Suppressor macrophage treated with lipopolysaccharide for 4 hours (primary cell): ENCODE measurements at places on chromosomes 3 and 15.

DNA sequence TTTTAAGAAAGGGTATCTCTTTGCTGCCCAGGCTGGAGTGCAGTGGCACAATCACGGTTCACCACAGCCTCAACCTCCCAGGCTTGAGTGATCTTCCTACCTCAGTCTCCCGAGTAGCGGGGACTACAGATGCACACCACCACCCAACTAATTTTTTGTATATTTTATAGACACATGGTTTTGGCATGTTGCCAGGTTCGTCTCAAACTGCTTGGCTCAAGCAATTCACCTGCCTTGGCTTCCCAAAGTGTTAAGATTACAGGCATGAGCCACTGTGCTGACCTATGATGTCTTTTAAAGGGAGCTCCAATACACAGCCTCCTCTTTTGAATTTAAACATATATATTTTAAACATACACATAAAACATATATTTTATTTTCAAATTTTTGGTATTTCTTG lies 60.9 kb downstream of the SLC9C1 start:
- DNase-seq = no peak

DNA sequence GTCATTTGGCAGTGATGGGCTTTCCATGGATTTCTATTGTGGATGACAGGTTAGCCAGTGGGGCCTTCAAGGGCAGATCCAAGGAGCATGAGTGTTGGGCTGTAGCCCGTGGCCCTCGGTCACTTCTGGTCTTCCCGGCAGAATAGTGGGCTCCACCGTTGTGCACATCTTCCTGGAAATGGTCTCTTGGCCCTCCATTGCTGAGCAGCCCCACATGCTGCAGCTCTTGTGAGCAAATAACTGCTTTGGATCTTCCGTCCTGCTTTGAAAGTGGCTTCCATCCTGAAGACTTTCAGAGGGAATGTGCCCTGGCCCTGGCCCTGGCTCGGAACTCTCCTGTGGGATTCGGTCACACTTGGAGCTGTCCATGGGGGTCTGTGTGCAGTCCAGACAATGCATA lies 102.8 kb downstream of the SNRPN start:
- DNase-seq = no peak

DNA sequence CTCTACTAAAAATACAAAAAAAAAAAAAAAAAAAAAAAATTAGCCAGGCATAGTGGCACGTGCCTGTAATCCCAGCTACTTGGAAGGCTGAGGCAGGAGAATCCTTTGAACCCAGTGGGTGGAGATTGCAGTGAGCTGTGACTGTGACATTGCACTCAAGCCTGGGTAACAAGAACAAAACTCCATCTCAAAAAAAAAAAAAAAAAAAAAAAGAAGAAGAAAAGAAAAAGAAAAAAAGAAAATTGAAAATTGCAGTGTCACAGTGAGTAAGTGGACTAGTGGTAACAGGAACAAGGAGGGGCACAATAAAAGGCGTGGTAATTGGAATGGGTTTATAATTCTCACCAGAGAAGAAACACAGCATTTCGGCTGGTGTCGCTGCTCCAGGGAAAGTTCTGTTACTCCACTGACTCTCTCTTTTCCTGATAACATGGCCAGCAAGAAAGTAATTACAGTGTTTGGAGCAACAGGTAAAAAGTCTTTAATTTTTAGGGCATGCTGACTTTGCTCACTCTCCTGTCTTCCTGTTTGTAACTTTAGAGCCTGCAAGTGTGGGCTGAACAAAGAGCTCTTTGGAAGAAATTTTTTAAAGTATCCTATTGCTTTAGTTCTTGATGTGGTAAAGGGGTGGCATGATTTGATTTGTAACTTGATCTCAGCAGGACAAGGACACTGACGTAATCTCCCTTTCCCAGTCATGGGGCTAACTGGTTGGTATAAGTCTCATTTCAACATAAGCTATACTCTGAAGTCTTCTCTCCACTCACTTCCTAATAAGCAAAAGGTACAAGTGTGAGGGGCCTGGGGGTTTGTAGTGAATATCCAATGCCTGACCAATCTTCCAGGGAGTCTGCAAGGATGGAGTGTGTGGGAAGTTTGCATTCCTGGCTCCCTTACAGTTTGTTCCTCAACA lies 22.1 kb upstream of the TRA2B start:
- peak; percentile 86 for DNase-seq

- DNase-seq = no peak
These were observed 6.4 kb downstream of the ZDHHC23 start for GRCh38 chr3:113954091-113954685.

GRCh38 chr15:63991706-63992105 lies 54.6 kb downstream of the DAPK2 start:
- DNase-seq = no peak

- no peak for DNase-seq
These were observed 393.2 kb downstream of the ERC2 start for GRCh38 chr3:56075089-56075488.
